ENCODE measurements at places on chromosomes 7 and 10.
A peak's percentile ranks its signal among the peaks of the same experiment; 100 is the strongest.

DNA sequence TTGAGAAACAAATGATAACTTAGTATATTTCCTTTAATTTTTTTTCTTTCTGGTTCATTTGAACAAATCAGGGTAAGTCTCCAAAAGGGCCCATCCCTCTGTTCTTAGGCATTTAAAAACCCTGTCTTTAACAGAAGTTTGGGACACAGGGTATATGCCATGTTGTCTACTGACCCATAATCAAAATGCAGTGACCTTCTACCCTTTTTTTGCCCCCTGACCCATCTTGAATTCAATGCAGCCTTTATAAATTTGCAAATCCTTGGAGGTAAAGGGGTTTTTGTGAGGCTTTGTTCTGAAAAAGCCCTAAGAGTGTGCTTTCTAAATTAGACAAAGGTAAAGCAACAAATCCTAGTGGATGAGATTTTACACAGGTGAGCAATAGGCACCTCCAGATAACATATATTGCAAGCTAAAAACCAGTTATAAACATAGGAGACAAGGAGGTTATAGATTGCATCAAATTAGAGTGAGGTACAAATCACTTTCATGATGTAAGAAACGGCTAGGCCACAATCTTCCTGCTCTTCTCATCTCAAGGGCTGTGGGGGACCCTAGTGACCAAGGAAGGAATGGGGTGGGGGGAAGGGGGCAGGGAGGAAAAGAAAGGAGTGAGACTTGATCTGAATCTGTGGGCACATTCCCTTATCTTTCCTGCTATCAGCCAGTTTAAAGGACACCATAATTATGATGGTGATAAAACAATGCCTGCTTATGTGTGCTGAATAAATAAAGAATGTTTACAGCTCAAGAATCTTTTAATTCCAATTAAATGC is 2.7 kb downstream of the SKIDA1 start:
- peak; percentile 8 for DNase-seq

- no peak for DNase-seq
These were observed 56.9 kb upstream of the TNKS2 start for GRCh38 chr10:91741356-91741755.

GRCh38 chr10:124651402-124651891 is 92.7 kb downstream of the FAM53B start:
- no peak for DNase-seq

- no peak for DNase-seq
These were observed 646.4 kb downstream of the GRM8 start for GRCh38 chr7:126606331-126606730.

DNA sequence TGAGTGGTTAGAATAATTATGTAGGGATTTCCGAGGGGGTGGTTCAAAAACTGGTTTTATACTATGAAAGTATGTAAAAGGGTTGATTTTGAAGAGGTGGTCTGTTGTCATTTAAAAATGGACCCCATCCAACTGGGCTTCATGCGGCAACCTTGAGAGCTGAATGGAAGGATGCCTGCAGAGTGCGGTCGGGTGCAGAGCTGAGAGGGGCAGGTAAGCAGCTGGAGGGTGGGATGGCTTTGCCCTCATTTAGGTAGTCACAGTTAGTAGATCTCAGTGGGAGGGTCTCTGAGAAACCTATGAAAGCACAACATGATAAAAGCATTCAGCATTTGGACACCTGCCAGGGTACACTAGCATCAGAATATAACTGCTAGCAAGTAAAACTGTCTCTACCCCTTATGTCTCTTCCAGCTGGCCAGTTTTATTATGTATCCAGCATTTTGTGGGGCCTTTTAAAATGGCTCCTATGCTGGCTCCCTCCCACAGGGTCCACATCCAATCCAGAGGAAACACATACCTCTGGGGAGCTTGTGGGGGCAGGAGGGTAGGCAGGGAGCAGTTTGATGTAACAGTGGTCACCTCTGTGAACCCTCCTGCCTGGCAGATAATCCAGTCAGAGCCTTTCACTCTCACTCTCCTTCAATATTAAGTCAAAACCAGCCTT is 75.9 kb upstream of the MAGI2 start:
- no peak for DNase-seq

DNA sequence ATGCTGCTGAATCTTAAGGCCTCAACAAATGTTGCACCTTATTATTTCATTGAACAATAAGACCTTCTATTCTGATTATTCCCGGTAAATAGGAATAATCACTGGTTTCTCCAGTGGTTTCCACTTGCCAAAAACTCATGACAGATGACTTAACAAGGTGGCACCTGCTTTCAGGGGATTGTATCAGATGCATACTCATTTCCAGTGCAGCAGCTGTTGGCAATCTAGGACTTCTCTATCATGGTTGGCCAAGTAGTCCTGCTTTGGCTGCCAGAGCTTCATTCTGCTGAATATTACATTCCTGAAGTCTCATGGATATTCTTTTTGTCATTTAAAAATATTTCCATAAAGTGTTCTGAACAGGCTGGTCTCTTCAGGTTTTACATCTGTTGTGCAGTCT is 193.3 kb downstream of the ADK start:
- DNase-seq: no peak

DNA sequence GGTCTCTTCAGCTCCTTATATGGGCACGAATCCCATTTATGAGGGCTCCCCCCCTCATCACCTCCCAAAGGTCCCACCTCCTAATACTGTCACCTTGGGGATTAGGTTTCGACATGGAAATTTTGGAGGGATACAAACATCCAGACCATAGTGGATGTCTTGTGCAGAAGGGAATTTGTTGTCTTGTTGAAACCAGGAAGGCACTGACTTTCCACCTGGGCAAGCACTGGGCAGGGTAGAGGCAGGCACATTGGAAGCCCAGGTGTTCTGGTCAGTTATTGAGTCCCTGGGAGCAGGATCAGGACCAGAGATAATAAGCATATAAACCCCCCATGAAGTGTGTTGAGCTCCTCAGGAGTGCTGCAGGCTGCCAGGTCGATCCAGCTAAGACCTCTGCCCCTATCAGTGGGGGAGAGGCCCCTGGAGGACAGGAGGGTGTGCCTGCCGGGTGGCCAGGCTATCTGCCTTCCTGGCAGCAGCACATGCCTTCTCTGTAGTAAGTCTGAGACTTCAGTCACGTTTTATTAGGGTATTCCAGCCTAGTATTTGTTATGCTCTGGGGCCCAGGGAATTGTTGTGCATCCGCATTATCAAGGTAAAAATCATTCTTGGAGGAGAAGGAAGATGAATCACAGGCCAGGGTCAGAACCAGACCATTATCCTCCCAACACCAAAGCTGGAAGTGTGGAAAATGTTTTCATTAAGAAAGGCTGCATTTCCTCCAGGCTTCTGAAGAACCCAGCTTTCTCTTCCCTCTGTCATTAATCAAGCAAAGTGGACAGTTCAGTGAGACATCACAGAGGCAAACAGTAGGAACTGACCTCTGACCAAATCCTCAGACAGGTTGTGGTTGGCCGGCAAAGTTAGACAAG is 503.1 kb downstream of the GRID1 start:
- no peak for DNase-seq

DNA sequence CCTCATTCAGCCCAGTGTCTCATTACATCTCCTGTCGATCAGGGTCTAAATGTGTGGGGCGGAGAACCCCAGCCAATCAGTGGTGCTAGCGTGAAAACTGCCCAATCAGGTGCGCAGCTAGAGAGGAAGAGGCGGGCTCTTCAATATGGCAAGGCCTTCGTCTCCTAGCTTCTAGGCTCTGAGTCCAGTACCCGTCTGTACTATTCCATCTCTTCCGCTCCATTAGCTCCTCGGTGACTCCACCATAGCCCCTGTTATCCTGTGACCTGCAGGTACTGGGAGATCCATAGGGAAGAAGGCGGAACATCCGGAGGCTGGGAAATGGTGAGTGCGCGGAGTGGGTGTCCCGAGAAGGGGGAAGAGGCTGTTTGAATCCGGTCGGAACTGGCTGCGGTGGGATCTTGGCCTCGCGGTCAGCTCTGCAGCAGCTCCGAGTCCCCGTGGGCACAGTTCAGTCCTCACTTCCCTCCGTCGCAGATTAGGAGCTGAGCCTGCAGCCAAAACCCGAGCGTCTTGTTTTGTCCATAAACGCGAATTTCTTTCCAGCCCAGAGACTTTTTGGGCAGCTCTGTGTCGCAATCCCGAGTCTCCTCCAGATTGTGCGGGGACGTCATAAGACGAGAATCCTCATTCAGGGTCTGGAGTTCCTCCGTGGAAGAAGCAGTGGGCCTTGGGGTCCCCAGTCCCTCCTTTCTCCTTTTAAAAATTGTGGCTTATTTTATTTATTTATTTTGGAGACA is at the start of gene ZNF727:
TSS of gene ZNF727 (plus strand) at position 134 of the 740 bp plus-strand sequence. CDS start at position 322, 188 bp downstream.
- no peak for DNase-seq

DNA sequence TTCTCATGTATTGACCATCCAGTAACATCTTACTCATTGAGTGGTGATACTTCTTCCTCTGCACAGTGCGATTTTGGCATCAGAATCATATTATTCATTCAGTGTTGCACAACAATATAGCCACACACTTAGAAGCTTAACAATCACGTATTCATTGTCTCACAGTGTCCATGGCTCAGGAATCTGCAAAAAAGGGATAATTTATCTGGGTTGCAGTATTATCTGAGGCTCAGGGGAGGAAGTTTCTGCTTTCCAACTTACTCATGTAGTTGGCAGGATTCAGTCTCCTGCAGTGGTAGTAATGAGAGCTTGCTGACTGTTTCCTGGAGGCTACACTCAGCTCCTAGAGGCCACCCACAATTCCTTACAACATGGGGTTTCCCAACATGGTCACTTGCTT is 803.6 kb downstream of the SORCS1 start:
- DNase-seq: peak; percentile 86

- DNase-seq: peak; percentile 45
These were observed 110.7 kb downstream of the RNF32 start for GRCh38 chr7:156751319-156751718.

GRCh38 chr10:111745982-111746381 is 437.6 kb downstream of the GPAM start:
- no peak for DNase-seq

DNA sequence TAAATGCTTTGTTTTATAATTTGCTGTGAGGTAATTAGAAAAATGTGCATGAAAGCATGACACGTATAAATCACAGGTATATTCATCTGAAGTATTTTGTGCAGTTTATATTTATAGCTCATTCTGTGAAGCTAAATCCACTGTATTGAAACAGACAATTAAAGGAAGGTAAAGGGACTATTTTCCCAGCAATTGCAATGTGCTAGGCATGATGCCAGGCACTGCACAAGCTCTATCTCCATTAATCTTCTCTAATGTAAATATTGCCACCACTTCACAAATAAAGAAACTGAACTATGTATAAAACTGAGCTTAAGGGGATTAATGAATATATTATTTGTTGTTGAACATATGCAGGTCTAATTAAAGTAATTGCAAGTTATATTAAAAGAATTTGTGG is 1012.5 kb downstream of the NRG3 start:
- DNase-seq: no peak

GRCh38 chr7:23096518-23097290 is 8.9 kb upstream of the KLHL7 start:
- DNase-seq: no peak

DNA sequence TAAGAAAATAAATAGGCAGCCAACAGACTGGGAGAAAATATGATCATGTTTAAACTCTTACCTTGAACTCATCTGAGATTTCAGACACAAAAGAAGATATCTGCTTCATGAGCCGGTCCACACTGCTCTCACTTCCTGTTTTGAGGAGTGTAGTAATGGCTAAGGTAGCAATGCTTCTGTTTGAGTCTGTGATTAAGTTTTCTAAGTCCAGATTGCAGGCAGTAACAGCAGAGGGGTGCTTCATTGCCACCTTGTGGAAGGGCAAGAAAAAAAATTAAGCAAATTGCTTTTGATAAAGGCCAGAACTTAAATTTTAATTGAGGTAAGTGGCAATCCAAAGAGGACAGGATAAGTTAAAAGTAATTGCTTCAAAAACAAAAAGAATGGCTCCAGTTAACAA is 69.1 kb downstream of the MEST start:
- DNase-seq: peak; percentile 52

- DNase-seq: no peak
These were observed 42.4 kb downstream of the CCNY start for GRCh38 chr10:35378541-35379210.

DNA sequence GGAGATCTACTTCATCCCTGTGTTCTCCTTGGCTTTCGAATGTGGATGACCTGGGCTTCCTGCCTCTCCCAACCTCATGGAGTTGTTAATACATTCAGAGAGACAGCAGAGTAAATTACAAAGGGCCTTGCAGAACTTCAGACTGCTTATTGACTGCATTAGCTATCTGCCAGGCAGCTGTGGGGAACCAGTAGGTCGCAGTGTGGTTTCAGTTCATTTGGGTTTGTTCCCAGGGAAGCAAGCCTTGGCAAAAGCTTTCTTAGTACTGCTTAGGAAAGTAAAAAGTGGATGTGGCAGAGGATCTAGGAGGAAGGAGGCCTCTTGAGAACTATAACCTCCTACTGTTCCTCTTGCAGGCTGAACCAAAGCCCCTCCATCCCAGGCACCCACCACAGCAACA is 9.2 kb downstream of the NPFFR1 start:
- peak; percentile 75 for DNase-seq

- no peak for DNase-seq
These were observed 132.6 kb downstream of the SMURF1 start for GRCh38 chr7:99011341-99011705.

All from foreskin fibroblast (primary cell).